Stimulated activated CD4-positive, alpha-beta T cell treated with anti-CD3 and anti-CD28 coated beads, Interleukin-12 subunit alpha, Interleukin-12 subunit beta, amount 100 ng/mL, for 24 hours (primary cell): ENCODE measurements at places on chromosomes 12 and 14.
A peak's percentile ranks its signal among the peaks of the same experiment; 100 is the strongest.

GRCh38 chr14:63088865-63089264 lies 43.6 kb upstream of the KCNH5 start:
- DNase-seq, result no peak

DNA sequence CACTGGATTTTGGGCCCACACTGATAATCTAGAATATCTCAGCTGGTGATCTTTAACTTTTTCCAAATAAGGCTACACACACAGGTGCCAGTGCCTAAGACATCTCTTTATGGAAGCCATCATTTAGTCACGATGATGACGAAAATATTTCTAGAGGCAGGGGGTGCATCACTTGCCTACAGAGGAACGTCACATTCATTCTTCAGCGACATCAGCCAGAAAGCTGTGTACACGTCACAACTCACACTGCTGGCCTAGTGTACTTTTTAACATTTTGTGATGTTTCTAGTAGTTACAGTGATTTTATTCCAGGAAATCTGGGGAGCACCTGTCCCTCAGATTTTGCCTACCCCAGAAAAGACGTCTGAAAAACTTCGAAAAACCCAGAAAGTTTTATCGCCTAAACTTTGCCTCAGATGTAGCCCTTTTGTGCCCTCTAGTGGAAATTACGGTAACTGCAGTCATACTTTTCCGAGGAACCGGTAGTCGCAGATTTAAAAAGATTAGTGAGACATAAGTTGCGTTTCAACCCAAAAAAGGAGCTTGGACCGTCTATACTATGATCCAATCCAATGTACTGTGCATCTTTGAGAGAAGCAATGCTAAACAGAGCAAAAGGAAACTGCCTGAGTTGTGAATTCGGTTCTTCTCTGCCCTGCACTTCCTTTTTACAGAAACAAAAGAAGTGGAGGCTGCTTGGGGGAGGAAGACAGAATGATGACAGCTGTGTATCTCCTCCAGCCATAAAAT lies 64.3 kb upstream of the STON2 start:
- peak; percentile 20 for DNase-seq

DNA sequence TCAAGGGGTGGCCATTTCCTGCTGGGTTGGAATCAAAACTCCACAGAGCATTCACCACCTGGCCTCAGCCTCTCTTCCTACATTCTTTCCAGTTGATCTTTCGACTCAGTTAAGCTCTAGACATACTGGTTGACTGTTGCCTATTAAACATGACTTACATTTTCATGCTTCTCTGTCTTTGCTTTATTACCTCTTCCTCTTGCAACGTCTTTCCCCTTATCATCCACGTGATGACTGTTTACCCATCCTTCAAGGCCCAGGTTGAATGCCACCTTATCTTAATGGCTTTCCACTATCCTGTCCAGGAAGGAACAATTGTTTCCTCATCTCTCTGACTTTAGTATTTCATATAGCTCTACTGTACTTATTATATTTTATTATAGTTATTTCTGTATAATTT lies 24.4 kb upstream of the CCDC175 start:
- no peak for DNase-seq

GRCh38 chr12:89796798-89797382 lies 88.3 kb upstream of the ATP2B1 start:
- no peak for DNase-seq

GRCh38 chr12:57142727-57143126 lies 4.7 kb downstream of the LRP1-AS start:
- no peak for DNase-seq

DNA sequence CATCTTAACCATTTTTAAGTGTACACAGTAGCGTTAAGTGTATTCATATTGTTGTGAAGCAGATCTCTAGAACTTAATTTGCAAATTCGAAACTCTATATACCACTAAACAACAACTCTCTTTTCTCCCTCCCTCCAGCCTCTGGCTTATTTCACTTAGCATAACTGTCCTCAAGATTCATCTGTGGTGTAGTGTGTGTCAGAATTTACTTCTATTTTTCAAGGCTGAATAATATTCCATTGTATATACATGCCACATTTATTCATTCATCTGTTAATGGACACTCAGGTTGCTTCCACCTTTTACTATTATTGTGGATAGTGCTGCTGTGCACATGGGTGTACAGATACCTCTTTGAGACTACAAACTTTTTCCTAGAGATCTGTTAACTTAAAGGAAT lies 26.5 kb downstream of the VRK1 start:
- no peak for DNase-seq

DNA sequence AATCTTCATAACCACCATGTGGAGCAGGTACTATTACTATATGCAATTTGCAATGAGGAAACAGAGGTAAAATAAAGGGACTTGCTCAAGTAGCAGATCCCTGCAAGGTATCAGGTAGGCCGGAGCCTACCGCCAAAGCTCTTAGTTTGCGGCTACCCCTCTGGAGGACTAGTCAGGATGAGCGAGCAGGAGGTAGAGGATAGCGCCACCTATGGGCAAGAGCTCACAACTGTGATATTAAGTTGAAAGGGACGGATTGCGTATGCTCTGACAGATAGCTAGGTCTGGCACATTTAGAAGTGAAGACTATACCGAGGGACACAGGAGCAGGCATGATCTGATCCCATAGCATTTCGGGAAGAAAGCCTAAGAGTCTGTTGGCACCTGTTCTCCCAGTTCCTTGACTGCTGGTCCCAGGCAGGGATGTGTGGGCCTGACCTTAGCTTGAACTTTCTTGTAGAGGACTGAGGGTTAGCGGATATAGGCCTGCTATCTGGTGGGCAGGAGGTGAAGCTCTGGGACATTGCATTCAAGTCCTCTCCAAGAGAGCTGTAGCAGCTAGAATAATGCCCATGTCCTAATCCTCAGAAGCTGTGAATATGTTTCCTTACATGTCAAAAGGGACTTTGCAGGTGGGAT lies 48.0 kb downstream of the SLC17A8 start:
- DNase-seq, result peak; percentile 18

- peak; percentile 18 for DNase-seq
These were observed 24.9 kb downstream of the DGLUCY start for GRCh38 chr14:91138511-91139359.

GRCh38 chr14:57212919-57213318 lies 55.8 kb downstream of the EXOC5 start:
- no peak for DNase-seq

DNA sequence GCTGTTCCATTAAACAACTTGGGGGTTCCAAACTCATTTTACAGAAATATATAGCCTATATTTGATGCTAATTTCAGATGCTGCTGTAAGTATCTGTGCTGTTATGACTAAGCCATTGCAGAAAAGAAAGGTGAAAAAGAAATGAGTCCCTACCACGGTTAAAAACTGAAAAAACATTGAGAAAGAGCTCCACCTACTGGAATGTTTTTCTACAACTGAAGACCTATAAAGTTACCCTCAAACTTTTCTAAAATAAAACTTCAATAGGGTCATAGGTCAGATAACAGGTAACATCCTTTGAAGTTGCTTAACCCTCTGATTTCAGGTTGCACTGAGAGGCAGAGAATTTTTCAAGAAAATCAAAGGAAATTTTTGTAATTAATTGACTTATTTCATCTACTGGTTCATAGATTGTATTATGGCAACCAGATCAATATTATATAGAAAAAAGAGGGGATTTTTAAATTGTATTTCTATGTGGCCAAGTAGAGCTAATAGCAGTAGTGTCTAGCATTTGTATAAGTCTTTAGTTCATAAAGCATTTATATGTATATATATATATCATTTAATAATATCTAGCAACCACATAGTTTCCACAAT lies 279.9 kb downstream of the RPS29 start:
- no peak for DNase-seq

DNA sequence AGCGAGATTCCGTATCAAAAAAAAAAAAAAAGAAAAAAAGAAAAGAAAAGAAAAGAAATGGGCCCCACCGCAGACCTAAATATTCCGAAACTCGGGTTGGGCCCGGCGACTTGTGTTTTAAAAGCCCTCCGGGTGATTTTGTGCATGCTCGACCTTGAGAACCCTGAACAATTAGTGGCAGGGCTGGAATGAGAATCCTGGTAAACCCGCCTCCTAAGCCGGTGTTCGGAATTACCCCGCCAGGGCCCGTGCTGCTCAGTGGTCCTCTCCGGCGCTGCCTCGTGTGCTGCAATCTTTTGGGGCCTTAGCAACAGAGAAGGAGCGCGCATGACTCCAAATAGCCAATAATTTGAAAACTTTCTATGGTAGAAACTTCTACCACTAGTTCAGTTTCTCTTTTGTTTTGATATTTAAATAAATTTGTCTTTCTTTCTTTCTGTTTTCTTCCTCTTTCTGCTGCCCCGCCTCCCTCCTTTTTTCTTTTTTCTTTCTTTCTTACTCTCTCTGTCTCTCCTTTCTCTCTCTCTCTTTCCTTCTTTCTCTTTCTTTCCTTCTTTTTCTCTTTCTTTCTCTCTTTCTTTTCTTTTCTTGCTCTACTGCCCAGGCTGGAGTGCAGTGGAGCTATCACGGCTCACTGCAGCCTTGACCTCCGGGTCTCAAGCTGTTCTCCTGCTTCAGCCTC lies 1.5 kb upstream of the GALNT6 start:
- no peak for DNase-seq
